ENCODE measurements at places on chromosomes 1 and 21. TPM values are rescaled to one million over a fixed set of nuclear protein-coding genes. Genes with fewer than 3 reads are reported as not detected.
A peak's percentile ranks its signal among the peaks of the same experiment; 100 is the strongest.

GRCh38 chr1:62327360-62328055 is 8.3 kb upstream of the KANK4 start:
- no peak overlapping the region for H3K27ac ChIP-seq
- H3K4me3 ChIP-seq: no peak overlapping the region
- no peaks in the 10 kb centered on the region for H3K36me3 ChIP-seq
- no peak for DNase-seq
- peaks cover 10% of the 10 kb centered on the region for H3K4me1 ChIP-seq
- H3K27me3 ChIP-seq: peaks cover 4% of the 10 kb centered on the region

DNA sequence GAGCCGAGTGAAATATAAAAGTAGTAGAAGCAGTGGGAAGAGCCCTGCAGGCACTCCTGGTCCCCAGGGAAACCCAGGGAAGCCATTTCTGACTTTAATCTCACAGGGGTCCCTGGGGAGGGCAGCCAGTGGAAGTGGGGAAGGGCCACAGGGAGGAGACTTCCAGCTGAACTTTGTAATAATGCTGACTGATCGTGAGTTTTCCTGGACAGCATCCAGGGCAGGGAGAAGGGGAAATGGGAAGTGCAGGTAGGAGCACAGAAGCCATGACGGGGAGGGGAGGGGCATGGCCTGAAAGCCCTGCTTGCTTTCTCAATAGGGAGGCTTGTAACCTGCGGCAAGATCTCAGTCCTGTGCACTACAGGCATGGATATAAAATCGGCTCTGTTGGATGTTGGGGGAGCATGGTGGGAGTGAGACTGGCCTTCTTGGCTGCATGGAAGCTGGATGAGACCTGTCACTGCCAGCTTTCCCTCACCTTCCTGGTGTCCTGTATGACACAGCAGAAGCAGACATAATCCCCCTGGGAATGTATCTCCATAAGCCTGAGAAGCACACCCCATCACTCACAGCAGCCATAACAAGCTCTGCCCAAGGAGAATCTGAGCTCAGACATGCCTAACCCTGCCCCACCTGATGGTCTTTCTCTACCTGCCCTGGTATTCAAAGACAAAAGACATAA is 15.1 kb upstream of the MX1 start:
- H3K27me3 ChIP-seq: peaks cover 37% of the 10 kb centered on the region
- H3K4me1 ChIP-seq: peaks cover 19% of the 10 kb centered on the region
- H3K36me3 ChIP-seq: no peaks in the 10 kb centered on the region
- H3K4me3 ChIP-seq: no peak overlapping the region
- no peak for DNase-seq

DNA sequence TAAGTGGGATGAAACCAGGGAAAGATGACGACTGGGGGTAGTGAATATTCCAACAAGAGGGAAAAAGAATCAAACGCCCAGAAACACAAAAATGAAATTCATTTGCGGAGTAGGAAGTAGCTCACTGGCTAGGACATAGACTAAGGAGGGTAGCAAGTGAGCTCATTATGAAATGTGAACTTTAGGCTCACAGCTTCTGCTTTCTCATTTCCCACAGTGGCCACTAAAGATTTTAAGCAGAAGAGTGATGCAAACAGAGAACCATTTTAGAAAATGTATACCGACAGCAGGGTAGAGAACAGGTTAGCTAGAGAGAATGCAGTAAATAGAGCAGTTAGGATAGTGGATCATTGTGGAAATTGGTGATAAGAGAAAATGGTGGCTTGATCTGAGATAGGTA is 3.5 kb downstream of the CD48 start:
- H3K27ac ChIP-seq: no peak overlapping the region
- H3K4me3 ChIP-seq: no peak overlapping the region
- H3K27me3 ChIP-seq: peaks cover 22% of the 10 kb centered on the region
- DNase-seq: no peak
- no peaks in the 10 kb centered on the region for H3K4me1 ChIP-seq

DNA sequence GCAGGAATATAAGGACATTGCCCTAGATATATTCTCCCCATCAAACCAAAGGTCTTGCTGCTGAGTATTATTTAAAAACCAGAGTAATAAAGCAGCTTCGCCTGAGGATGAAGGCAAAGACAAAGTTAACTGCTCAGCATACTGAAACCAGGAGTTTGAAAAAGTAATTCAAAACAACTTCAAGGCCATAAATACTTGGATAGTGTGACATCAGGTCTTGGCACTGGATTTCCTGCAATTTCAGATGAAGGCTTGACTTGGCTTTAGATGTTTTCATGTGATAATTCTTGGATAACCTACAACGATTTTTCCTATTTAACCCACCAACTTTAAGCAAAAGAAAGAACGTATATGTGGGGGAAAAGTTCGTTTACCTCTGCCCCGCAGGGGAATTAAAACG is 10.6 kb downstream of the SOD1 start:
- peak overlapping the region; percentile 45 for H3K27ac ChIP-seq
- H3K36me3 ChIP-seq: peaks cover 18% of the 10 kb centered on the region
- H3K27me3 ChIP-seq: no peaks in the 10 kb centered on the region
- H3K4me1 ChIP-seq: peaks cover 24% of the 10 kb centered on the region
- no peak overlapping the region for H3K4me3 ChIP-seq

- H3K4me3 ChIP-seq: no peak overlapping the region
- no peaks in the 10 kb centered on the region for H3K27me3 ChIP-seq
- DNase-seq: no peak
- H3K27ac ChIP-seq: no peak overlapping the region
These were observed 3.0 kb upstream of the CEP350 start for GRCh38 chr1:179951383-179952144.

DNA sequence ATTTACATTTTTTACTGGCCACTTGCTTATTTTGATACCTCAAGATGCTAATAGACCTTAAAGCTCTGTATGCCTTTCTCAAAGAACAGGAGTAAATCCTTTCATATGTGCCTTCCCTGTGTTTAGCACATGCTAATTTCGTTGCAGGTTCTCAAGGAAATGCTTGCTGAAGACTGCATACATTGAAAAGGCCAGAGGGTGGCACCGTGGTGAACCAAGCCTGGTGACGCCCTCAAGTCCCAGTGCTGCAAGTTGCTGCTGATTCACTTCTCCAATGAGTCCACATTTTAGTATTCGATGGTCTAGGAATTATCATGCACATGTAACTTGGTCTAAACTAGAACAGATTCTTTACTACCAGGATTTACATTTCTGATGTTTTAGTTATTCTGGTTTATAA is 94.1 kb downstream of the CLDN17 start:
- peaks cover 6% of the 10 kb centered on the region for H3K27me3 ChIP-seq
- H3K36me3 ChIP-seq: no peaks in the 10 kb centered on the region
- no peak overlapping the region for H3K4me3 ChIP-seq
- DNase-seq: no peak

DNA sequence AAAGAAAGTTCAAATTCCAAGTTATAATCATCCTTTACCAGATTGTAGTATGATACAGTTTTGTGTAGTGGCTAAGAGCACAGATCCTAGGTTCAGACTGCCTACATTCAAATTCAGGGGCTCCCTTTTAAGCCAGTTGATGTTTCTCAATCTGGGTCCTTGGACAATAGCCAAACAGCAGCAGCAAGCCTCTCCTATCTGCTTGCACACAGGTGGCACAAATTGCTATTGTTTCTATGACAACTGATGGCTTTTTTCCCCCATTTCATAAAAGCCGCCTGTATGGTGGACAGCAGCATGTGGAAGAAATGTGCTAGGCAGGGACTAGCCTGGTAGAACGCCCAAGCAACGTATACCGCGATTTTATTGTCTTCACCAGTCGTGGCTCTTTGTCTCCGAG is 76.5 kb downstream of the S1PR1 start:
- no peak overlapping the region for H3K27ac ChIP-seq
- peaks cover 41% of the 10 kb centered on the region for H3K27me3 ChIP-seq
- no peaks in the 10 kb centered on the region for H3K36me3 ChIP-seq

DNA sequence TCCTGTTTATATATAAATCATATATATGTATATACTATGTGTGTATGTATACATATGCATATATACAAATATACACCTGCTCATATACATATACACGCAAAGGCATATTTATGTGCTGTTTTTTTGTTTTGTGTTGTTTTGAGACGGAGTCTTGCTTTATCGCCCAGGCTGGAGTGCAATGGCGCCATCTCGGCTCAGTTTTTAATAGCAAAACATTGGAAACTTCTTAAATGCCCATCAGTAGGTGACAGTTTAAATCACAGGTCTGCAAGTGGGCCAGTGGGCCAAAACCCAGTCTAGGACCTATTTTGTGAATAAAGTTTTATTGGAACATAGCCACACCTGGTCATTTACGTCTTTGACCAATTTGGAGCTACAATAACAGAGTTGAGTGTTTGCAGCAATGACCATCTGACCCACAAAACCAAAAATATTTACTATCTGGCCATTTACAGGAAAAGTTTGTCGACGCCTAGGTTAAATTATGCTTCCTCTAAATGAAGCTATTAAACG is 132.3 kb downstream of the TOMM20 start:
- no peak for DNase-seq
- no peaks in the 10 kb centered on the region for H3K36me3 ChIP-seq
- peaks cover 42% of the 10 kb centered on the region for H3K4me1 ChIP-seq
- H3K27ac ChIP-seq: peak overlapping the region; percentile 99

GRCh38 chr1:229300099-229300757 is 29.3 kb downstream of the RAB4A start:
- peaks cover 22% of the 10 kb centered on the region for H3K4me1 ChIP-seq
- no peaks in the 10 kb centered on the region for H3K27me3 ChIP-seq
- DNase-seq: no peak
- no peak overlapping the region for H3K4me3 ChIP-seq
- no peak overlapping the region for H3K27ac ChIP-seq

DNA sequence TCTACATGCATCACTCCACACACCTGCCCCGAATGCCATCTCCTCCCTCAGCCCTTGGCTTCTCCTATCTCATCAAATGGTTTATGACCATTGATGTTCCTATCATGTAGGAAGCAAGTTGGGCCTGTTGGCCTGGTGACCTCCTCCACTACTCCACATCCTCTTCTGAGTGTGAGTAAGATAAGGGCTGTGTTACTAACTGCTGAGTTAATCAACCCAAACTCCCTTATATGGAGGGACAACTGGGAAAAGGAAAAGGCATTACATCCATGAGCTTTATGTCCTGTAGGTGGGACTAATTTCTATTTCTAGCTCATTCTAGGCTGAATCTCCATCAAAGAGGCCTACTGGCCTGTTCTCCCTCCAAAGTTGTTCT is 57.6 kb downstream of the WLS start:
- H3K36me3 ChIP-seq: peaks cover 2% of the 10 kb centered on the region
- H3K27ac ChIP-seq: peak overlapping the region; percentile 98
- peaks cover 79% of the 10 kb centered on the region for H3K4me1 ChIP-seq

GRCh38 chr1:229798558-229798957 is 172.5 kb downstream of the URB2 start:
- H3K4me1 ChIP-seq: peaks cover 3% of the 10 kb centered on the region
- H3K27ac ChIP-seq: no peak overlapping the region
- no peak for DNase-seq
- no peak overlapping the region for H3K4me3 ChIP-seq
- peaks cover 18% of the 10 kb centered on the region for H3K27me3 ChIP-seq

GRCh38 chr1:60296794-60297193 is 223.2 kb upstream of the C1orf87 start:
- no peak overlapping the region for H3K4me3 ChIP-seq
- DNase-seq: no peak
- no peaks in the 10 kb centered on the region for H3K27me3 ChIP-seq
- no peaks in the 10 kb centered on the region for H3K4me1 ChIP-seq

DNA sequence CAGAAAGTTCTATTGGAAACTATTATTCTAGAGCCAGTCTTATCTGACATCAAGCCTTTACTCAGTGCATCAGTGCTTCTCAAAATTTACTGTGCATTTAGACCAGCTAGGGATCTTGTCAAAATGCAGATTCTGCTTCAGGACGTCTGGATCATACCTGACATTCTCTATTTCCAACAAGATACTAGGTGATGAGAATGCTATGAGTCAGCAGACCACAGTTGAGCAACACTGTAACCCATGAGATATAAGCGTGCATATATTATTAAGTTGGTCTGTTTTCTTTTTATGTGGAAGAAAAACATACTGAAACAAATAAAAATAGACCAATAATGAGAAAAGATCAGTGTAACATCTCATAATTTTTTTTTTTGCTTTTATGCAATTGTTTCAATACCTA is 40.4 kb upstream of the KCNH1 start:
- H3K4me1 ChIP-seq: no peaks in the 10 kb centered on the region
- no peak overlapping the region for H3K4me3 ChIP-seq
- peaks cover 4% of the 10 kb centered on the region for H3K36me3 ChIP-seq
- H3K27me3 ChIP-seq: peaks cover 7% of the 10 kb centered on the region
- H3K27ac ChIP-seq: no peak overlapping the region
- no peak for DNase-seq

GRCh38 chr1:156504438-156504813 is 3.9 kb upstream of the MEF2D start:
- DNase-seq: no peak
- peak overlapping the region; percentile 99 for H3K27ac ChIP-seq
- H3K36me3 ChIP-seq: no peaks in the 10 kb centered on the region
- H3K4me3 ChIP-seq: peak overlapping the region; percentile 77

DNA sequence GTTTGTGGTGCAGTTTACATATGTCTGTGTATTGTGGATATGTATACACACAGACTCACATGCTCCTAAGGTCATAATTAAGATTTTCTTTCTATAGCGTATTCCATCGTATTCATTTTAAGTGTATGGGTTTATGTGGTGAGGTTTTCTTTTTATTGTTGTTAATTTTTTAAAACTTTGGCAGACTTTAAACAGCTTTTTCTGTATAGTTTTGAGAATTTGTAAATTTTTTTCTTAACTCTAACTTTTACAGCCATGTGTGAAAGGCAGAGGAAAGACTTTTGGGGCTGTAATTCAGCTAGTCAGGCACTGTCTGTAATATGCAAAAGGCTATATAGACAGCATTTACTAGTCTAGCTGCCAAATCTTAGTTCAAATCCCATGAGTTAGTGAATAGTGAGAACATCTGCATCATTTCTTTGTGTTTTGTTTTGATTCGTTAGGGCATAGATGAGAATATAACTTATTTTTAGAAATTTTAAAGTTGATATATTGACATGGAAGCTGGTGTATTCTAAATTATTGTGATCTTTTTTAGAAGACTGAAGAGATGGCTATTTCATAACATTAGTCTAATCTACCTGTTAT is 2.3 kb downstream of the MAGI3 start:
- no peak overlapping the region for H3K4me3 ChIP-seq
- H3K4me1 ChIP-seq: peaks cover 51% of the 10 kb centered on the region
- H3K27ac ChIP-seq: no peak overlapping the region

Gene CLCA1
- total RNA-seq: not detected

Gene C1orf141
- not detected for total RNA-seq

Gene OLFML3
- total RNA-seq: 33.1 TPM

Gene TNN
- total RNA-seq: 0.15 TPM

Gene CFAP141
- total RNA-seq: not detected

Gene OPRD1
- total RNA-seq: 0.10 TPM

Gene C1orf185
- not detected for total RNA-seq
